ENCODE measurements at places on chromosomes 13 and 19.

DNA sequence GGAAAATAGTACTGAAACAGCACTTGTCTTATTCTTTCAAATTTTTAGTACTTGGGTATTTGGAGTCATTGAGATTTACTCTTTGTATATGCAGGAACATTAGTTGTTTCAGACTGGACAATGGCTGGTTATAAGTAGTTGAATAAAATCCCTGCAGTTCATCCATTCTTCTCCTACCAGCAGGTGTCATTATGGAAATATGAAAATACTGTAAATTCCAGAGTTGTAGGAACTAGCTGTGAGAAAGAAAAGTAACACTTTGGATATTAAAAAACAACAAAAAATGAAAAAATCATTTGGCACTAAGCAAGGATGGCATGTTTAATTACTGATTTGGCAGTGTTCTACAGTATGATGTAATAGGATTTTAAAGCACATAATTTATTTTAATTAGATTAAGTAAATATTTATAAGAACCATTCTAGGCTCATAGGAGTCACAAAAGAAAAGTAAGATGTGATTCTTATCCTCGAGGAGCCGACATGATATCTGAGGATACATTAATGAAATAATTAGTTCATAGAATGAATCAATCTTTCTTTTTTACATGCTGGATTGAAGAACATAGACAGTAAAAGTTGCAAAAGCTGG, 155.3 kb downstream of the KCNRG start:
- peak; percentile 15 for DNase-seq

GRCh38 chr13:41462427-41462826, 5.1 kb downstream of the RGCC start:
- DNase-seq, result no peak

- DNase-seq, result peak; percentile 50
Measured at GRCh38 chr19:33302974-33303790, 848 bp upstream of the CEBPA start.

GRCh38 chr19:18672606-18673337, 10.7 kb upstream of the CRTC1 start:
- DNase-seq, result no peak
